ENCODE measurements at places on chromosomes 3 and 15.
A peak's percentile ranks its signal among the peaks of the same experiment; 100 is the strongest.

DNA sequence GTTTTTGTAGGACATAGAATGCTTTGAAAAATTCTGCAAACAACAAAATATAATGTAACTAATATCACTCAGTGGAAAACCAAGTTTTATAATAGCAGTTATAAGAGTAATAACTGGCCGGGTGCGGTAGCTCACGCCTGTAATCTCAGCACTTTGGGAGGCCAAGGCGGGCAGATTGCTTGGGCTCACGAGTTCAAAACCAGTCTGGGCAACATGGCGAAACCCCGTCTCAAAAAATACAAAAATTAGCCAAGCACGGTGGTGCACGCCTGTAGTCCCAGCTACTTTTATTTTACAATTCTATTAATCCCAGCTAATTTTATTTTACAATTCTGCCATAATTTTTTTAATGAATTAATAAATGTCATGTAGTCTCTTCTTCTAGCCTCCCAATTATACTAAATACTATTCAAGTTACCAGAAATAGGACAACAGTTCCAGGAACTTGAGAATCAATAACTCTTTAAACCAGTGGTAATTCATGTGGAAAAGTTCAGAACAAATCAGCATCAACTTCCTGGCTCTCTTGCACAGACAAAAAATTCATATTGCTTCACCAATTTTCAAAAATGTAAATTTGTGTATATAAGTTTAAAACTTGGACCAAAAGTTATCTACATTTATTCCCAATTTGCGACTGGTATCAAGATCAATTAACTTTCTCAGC is 2.2 kb downstream of the DENND4A start:
- DNase-seq, result no peak

- DNase-seq, result peak; percentile 67
Observed at GRCh38 chr15:90191794-90192509, 9.2 kb upstream of the SEMA4B start.

GRCh38 chr3:56193519-56193918 is 274.7 kb downstream of the ERC2 start:
- no peak for DNase-seq

DNA sequence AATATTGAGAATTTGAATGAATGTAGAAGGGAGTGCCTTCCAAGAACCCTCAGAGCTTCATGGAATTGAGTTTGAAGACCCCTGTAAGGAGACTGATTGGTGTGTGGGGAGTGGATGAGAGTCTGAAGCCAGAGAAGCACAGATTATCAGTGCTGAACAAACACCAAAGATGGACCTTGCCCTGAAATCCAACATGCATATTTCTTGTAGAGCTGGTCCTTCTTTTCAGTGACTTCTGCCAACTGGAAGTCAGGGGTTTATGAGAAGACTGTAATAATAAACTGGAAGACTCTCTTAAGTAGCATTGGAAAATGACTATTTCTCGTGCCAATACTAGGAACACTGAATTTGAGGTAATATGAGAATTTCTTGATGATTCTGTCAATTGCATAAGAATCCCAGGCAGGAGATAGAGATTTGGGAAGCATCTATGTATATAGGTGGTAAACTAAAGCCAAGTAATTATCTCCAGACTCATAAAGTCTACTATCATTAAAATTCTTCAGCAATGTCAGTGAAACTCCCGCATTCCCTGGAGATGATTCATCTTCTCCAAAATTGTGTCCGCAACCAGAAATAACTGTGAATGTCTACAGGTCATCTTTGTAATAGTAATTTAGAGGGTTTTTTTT is 213.8 kb downstream of the IL5RA start:
- no peak for DNase-seq

DNA sequence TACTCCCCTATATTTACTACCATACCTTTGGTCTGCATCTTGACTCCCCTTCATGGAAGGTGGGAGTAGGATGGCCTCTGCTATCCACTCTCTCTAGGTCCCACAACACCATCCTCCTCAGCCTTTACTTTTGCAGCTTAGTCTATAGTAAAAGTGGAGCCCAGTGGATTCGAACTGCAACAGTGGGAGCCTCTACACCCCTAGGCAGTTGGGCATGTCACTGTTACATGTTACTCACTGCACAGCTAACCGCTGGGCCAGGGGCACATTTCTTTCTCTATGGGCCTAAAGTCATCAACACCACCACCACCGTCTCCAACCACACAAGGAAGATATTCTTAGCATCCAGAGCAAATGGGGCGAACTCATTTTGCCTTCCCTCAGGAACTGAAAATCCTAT is 62.9 kb downstream of the KLF13 start:
- no peak for DNase-seq

DNA sequence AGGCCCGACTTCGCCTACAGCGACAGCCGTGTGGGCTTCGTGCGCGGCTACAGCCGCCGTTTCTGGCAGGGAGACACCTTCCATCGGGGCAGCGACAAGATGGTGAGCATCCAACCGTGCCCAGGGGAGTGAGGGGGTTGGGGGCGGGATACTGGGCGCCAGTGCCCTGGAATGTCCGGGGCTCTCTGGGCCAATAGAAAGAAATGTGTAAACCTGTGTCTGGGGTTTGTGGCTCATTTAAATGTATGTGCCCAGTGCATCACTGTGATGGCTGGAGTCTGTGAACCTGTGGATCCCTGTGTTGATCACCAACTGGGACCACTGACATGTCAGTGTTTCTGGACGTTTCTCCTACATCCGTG is 423 bp downstream of the CHAC1 start:
- no peak for DNase-seq

DNA sequence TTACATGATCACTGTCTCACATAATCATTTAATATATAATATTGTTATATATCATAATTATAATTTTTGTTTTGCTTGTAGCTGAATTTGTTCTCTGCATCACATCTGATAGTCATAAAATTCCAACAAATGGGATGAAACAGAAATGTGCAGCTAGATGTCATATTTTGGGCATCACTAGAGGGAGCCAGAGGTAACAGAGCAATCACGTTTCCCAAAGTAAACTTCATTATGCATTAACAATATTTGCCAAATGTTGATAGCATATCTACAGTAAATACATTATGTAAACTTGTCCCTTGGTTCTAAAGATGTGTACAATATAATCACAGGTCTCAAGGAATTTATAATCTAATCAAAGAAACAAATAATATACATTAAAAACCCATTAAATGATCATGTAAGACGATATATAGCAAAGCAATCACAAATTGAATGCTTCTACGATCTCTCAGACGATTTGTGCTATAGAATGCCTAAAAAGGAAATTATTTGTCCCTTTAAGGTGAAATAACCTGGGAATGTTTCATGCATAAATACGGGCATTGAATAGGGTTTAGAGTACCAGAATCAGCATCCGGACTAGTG is 234.2 kb upstream of the MCTP2 start:
- DNase-seq, result peak; percentile 34

DNA sequence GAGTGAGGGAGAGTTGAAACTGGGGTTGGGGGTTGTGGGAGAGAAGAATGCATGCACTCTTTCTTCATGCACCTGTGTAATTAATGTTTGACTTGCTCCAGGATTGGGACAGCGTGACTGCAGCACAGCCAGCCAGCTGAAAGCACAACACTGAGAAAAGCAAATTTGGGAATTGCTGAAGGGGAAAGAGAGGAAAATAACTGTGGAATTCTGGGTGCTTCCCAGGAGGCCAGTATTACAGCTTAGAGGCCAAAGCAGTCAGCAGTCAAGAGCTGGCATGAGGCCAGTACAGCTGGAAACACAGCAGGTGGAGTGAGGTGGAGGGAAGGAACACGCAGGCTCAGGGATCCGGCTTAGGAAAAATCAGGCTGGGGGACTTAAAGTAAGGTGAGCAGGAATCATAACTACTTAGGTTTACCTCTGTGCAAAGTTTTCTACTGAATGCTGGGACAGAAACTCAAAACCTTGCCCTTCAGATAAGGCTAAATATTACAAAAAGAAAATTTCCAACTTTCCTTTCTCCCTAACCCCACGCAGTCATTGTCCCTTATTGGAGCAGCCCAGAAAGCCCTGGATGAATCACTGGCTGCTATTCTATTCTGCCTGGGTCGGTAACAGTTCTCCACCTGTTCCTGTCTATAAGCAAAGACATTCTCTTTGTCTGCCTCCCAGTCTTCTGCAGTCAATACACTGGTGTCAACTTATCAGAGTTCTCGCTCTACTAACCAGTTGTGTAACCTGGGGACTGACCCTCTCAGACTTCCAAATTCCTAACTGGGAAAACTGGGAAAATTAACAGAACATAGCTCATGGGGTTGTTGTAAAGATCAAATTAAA is 167.2 kb downstream of the MAGI1 start:
- peak; percentile 92 for DNase-seq

- DNase-seq, result peak; percentile 21
Observed at GRCh38 chr3:53726643-53727042, 119.6 kb downstream of the CHDH start.

DNA sequence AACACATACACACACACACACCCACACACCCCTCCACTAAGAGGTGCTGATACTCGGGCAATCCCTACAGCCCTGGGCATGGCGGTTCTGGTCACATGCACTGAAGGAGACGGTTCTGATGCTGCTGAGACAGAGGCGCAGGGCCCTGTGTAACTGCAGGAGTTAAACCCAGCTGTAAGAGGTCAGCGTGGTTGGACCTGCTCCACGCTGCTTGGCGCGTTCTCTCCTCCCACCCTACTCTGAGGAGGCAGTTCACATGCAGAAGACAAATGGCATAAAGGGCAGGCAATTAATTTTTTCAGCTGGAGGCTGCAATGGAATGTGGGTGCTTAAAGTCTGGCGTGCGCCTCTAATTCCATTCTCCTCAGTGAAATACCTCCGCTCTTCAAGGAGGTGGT is 35.2 kb downstream of the GRK7 start:
- no peak for DNase-seq

GRCh38 chr3:78633626-78634025 is 1134.2 kb downstream of the ROBO1 start:
- DNase-seq, result no peak

DNA sequence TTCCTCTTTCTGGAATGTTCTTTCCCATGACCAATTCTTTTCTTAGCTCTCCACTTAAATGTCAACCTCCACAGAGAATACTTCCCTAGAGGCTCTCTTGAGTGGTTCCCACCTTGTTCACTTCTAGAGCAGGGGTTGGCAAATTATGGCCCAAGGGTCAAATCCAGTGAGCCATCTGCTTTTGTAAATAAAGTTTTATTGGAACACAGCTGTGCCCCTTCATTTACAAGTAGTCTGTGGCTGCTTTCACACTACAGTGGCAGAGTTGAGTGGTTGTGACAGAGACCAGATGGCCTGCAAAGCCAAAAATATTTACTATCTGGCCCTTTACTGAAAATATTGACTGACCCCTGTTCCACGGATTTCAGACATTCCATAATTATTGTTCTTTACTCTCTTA is 166.2 kb downstream of the WNT5A start:
- DNase-seq, result no peak

GRCh38 chr3:169939320-169939719 is 27.3 kb upstream of the SEC62 start:
- DNase-seq, result no peak

DNA sequence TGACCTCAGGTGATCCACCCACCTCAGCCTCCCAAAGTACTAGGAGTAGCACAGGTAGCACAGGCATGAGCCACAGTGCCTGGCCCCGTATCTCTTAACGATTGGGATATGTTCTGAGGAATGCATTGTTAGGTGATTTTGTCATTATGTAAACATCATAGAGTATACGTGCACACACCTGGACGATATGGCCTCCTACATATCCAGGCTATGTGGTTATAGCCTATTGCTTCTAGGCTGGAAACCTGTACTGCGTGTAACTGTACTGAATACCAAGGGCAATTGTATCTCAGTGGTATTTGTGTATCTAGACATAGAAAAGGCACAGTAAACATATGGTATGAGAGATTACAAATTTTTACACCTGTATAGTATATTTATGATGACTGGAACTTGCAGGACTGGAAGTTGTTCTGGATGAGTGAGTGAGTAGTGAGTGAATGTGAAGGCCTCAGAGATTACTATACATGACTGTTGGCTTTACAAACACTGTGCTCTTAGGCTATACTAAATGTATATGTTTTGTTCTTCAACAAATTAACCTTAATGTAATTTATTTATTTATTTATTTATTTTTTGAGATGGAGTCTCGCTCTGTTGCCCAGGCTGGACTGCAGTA is 120.7 kb downstream of the MBNL1 start:
- DNase-seq, result no peak

GRCh38 chr15:57614241-57614640 is 22.5 kb downstream of the MYZAP start:
- DNase-seq, result no peak

GRCh38 chr15:78850352-78850751 is 22.3 kb upstream of the MORF4L1 start:
- no peak for DNase-seq

- no peak for DNase-seq
Observed at GRCh38 chr3:64291345-64291744, 66.1 kb upstream of the PRICKLE2 start.

GRCh38 chr3:194132465-194133286 is 3.3 kb upstream of the HES1 start:
- peak; percentile 45 for DNase-seq
